ENCODE measurements at places on chromosomes 3 and 15.

GRCh38 chr3:139135657-139136056 is 91.0 kb upstream of the PRR23C start:
- no peak for DNase-seq

- DNase-seq = no peak
These were observed 132.2 kb downstream of the ATP10A start for GRCh38 chr15:25730918-25731317.

DNA sequence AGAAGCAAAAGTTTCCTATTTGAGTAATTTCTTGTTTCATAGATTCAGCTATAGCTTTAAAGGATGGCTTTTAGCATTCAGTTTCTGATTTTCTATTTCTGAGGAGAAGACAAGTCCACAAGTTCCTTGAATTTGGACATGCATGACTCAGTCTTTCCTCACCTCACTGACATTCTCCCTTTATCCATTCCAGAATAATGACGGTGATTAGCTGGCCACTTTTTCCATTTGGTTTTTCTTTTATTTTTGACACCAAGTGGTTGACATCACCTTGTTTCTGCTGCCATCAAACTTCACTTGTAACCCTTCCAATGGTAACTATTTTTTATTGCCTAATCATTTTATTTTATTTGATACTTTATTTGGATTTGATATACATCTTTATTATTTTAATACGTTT is 404.4 kb upstream of the KCNMB2 start:
- no peak for DNase-seq

DNA sequence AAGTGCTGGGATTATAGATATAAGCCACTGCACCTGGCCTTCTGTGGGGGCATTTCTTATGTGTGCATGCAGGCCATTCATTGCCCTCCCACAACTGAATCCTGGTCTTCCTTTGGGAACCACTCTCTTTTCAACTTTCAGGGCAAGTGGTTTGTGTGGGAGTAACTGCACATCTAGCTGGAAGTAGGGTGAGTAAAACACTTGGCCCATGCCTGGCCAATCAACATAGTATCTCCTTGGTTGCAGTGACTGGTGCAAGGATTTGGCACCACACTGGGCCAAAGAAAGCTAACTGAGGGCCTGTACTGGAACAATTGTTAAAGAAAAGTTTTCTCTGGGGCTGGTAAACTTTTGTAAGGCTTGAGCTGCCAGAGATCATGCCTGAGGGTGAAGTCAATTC is 189.2 kb upstream of the FEZF2 start:
- DNase-seq = no peak

GRCh38 chr15:89515477-89515876 is 19.1 kb upstream of the RHCG start:
- DNase-seq = no peak

GRCh38 chr3:135271177-135272025 is 476.3 kb downstream of the EPHB1 start:
- DNase-seq = no peak

GRCh38 chr3:87082796-87083440 is 92.0 kb upstream of the VGLL3 start:
- peak; percentile 34 for DNase-seq

DNA sequence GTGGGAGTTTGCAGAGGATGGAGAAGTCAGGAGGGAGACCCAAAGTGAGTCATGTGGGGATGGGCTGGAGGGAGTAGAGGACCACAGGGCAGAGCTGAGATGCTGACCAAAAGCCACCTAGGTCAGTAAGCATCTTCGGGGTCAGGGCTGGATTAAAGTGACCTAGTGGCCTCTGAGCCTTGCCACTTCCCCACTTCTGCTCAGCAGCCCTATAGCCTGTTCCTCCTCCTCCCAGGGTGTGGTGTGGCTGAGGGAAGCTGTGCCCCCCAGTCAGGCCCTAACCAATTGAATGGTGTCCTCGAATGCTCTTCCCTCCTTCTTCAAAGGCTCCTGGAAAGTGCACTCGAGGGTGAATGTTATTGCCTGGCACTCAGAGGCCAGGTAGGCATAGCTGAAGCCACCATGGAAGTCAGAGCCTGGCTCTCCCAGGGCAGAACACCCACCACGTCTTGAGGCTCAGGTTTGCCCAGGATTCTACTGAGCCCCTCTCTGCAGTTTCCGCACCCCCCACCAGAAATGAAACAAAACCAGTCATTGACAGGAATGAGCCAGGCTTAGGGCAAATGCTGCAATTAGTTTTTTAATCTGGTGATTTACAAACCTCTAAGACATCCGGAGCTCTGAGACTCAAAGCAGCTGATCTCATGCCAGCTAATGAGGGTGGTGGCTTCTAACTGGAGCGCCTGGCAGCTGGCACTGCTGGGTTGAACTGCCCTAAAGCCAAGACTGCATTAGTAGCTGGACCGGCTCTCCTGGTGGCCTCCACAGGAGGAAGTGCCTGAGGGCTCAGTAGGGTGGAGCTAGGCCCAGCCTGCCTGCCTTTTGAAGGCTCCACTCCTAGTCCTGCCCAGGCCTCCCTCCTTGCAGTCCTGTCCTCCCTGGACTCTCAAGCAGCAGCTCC is 26.0 kb upstream of the VIPR1 start:
- no peak for DNase-seq

- DNase-seq = no peak
These were observed 62.9 kb upstream of the AGBL1 start for GRCh38 chr15:86016750-86017149.

GRCh38 chr15:36579792-36580431 is 486 bp downstream of the CDIN1 start:
- DNase-seq = peak; percentile 3

DNA sequence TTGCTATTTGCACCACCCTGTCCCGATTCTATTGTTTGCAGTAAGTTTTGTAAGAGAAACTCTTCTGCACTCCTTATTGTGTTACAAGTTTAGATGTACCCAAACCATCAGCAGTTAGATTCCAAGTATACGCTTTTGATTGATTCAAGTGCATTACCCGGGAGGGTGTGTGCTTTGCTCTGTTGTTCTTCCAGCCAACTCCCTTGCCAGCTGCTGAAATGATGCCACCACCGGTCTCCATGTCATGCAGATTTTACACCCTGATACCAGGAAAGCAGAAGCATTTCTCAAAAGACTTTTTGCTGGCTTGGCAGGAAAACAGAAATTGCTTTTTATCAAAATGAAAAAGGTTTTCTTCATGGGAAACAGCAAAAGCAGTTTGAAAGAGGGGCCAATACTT is 1006.6 kb upstream of the CFAP20DC start:
- DNase-seq = no peak

DNA sequence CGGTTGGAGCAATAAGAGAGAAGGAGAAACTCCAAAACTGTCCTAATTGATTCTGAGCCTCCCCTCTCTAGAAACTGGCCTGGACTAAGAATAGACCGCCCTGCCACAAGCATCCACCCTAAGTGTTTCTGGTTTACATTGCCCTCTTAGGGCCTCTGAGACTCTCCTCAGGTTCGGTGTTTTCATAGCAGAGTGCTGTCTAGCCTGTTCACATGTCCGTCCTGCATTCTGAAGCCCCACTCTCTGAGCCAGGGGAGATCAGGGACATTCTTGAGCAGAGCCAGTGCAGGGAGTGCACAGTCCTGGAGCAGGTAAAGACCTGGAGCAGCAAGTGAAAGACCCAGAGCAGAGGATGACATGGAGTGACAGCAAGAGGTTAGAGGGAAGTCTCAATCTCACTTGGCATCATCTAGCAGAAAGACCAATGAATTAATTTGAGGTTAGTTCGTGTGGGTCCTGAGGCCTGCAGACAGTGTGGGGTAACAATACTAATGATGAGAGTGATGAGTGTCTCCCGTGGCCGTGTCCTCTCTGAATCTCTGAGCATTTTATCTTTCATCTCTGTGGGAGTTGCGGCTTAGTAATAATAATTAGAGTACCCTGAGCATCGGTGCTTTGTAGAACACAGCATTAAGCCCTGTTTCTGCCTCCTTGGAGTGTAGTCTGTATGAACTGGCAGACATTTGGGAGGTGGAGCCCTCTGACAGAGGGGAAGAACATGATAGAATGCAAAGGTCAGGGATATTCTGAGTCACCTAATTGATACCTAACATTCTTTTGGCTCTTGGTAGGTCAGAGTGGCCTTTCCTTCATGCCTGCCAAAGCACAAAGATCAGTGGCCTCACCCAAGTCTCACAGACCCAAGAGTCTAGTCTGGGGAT is 24.6 kb downstream of the MAPKBP1 start:
- peak; percentile 56 for DNase-seq

GRCh38 chr15:40340038-40340739 is 550 bp downstream of the CCDC9B start:
- DNase-seq = no peak

DNA sequence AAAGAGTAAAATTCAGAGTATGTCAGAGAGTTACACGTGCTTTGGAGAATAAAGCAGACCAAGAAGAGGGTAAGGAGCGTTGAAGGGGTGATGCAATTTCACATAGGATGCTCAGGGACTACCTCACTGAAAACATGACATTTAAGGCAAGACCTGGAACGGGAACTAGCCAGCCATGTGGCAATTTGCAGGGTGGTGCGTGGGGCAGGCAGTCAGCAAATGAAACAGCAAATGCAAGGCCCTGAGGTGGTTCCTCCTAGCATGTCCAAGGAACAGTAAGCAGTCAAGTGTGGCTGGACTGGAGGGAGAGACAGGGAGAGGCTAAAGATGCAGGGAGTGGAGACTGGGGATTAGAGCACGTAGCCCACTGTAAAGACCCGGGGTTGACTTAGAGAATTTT is 146.1 kb upstream of the LPP start:
- DNase-seq = no peak

GRCh38 chr15:50452927-50453326 is 28.7 kb downstream of the USP8 start:
- no peak for DNase-seq

GRCh38 chr15:58249646-58250312 is 111.6 kb downstream of the AQP9 start:
- no peak for DNase-seq

GRCh38 chr3:38644016-38644661 is 5.3 kb downstream of the SCN5A start:
- DNase-seq = no peak

DNA sequence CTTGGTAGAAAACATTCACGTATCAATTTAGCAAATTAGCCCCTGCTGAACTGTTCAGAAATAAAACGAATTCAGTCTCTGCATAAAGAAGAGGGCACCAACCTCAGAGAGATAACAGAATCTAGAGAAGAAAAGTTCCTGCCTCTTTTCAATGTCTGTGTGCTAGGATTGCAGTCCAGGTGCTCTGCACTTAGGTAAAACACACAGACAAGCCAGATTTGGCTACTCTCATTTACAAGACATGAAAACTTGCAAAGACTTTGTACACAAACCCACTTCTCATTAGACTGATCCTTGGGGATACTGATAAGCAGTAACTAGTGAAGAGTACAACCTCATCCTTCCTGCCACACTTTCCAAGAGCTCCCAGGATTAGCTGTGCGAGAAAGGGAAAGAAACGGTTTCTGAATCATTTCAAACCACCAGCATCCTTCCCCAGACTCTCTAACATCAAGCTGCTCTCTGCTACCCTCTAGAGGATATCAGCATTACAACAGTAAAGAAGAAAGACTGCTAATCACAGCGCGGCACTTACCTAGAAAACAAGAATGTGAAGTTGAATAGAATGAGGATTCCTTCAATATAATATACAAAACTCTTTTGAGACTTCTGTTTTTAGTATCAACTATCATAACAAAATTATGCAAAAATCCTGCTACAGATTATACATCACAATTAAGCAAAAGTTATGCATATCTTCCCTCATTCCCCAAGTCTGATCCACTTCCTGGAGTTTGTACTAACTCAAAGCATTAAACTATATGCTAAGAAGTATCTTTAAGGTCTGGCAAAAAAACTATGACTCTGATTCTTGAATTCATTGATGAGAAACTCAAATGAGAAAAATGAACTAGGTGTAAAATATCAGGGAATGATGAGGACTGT is 306.4 kb downstream of the MAGI1 start:
- peak; percentile 54 for DNase-seq

- DNase-seq = no peak
These were observed 12.7 kb downstream of the LYSMD4 start for GRCh38 chr15:99720533-99720932.

DNA sequence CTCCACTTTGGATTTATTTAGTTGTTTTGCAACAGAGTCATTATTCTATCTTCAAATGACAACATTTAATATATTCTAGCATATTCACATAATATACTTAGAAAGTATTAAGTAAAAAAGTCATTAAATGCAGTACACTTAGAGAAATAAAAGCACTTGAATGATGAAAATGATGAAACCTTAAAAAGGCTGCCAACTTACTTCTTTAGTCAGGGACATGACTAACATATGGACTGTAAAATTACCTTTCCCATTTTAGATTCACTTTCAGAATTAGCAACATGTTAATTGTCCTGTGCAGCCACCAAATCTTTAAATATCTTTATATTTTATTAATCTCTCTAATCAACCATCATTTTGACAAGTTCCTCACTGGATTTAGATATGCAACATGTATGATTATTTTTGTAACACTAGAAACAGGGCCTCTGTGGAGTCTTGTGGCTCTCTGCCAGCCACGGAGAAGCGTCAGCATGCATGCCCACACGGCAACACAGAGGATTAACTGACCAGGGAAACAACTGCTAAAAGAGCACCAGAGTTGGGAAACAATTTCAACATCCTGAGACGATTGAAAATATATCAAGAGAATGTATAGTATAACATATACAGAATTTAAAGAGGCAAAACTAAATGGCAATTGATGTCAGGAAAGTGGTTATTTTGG is 95.7 kb downstream of the ANO10 start:
- no peak for DNase-seq

- DNase-seq = no peak
These were observed 298.3 kb downstream of the LPP start for GRCh38 chr3:188452158-188452772.

GRCh38 chr15:88904624-88905327 is 8.4 kb downstream of the MFGE8 start:
- peak; percentile 79 for DNase-seq

- no peak for DNase-seq
These were observed 9.2 kb downstream of the IVD start for GRCh38 chr15:40414816-40415215.

- no peak for DNase-seq
These were observed 39.3 kb downstream of the IL1RAP start for GRCh38 chr3:190552969-190553759.

- DNase-seq = no peak
These were observed 104.4 kb downstream of the FMN1 start for GRCh38 chr15:33089878-33090757.

DNA sequence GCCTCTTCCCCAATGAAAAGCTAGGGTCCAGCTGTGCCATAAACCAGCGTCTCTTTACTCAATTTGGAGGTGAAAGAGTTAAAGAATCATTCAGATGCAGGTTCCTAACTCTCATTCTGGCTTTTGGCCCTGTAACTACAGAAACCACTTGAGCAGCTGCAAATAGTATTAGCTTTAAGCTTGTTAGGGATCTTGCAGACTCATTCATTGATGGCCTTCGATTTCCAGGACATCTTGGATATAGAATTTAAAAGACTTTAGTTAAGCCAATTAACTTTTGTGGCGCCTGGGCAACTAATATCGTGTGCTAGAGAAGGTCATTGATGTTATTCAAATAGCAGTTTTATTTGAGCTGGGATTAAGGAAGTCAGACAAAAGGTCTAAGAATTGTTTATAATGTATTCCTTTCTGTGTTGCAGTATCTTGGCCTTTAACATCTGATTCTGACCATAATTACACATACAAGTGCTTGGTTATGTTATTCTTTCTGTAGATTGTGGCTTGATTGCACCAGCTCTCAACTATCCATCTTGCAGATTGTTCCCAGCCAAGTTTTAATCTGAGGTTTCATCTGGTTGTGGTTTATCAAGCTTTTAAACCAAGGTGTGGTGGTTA is 185.3 kb downstream of the CACNA2D3 start:
- no peak for DNase-seq
